ENCODE measurements at places on chromosomes 16 and 17.
A peak's percentile ranks its signal among the peaks of the same experiment; 100 is the strongest.

DNA sequence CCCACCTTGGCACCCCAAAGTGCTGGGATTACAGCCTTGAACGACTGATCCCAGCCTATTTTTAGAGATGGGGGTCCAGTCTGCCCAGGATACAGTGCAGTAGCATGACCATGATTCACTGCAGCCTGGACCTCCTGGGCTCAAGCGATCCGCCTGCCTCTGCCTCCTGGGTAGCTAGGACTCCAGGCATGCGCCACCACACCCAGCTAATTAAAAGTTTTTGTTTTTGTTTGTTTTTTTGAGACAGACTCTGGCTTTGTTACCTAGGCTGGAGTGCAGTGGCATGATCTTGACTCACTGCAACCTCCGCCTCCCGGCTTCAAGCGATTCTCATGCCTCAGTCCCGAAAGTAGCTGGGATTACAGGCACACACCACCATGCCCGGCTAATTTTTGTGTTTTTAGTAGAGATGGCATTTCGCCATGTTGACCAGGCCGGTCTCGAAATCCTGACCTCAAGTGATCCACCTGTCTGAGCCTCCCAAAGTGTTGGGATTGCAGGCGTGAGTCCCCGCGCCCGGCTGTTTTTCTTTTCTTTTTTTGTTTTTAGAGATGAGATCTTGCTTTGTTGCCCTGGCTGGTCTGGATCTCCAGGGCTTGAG, 2.3 kb upstream of the PAFAH1B1 start:
- DNase-seq = no peak

GRCh38 chr17:2691069-2691871, 20.3 kb downstream of the CLUH start:
- no peak for DNase-seq

GRCh38 chr17:2068519-2069051, 13.7 kb downstream of the HIC1 start:
- no peak for DNase-seq

DNA sequence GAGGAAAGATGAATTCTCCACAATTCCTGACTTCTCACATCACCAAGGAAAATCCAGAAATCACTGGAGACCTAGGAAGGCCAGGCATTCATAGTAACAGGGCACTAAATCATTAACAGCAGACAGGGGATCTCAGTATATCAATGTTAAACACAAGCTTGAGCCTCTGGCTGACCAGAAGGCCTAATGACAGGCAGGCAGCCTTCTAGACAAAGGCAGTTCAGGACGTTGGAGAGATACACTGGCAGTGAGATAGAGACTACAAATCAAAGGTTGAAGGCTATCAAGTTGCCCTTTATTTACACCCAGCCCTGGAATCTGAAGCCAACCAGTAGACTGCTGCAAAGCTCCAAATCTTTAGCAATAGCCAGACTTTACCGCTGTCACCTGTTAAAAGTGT, 422.8 kb upstream of the CCL2 start:
- DNase-seq = no peak

DNA sequence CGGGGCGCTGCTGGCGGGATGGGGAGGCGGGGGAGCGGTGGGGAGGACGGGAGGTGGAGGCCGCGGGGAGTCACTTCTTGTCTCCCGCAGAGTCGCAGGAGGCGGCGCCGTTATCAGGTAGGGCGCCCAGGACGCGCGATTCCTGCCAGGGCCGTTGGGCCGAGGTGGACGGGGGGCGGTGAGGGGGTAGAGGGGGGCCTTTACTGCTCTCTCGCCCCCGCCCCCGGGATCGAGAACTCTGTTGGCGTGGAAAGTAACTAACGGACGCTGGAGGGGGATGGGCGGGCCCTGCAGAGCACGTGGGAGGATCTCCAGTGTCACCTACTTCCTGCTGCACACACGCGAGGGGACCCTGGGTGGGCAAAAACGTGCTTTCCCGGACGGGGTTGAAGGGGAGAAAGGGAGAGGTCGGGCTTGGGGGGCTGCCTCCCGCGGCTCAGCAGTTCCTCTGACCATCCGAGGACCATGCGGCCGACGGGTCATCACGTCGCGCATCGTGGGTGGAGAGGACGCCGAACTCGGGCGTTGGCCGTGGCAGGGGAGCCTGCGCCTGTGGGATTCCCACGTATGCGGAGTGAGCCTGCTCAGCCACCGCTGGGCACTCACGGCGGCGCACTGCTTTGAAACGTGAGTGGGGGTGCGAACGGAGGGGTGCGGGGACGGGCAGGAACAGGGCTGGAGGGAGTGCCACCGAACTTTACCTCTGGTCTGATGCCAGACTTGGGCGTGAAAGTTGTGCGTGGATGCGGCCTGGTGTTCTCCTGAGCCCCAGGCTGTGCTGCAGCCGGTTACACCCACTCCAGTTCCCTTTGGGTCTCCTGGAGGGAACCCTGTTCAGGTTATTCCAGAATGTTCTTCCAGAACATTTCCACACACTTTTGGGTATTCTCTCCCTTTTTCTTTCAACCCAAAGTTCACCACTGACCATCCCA, 569 bp downstream of the PRSS21 start:
- no peak for DNase-seq

DNA sequence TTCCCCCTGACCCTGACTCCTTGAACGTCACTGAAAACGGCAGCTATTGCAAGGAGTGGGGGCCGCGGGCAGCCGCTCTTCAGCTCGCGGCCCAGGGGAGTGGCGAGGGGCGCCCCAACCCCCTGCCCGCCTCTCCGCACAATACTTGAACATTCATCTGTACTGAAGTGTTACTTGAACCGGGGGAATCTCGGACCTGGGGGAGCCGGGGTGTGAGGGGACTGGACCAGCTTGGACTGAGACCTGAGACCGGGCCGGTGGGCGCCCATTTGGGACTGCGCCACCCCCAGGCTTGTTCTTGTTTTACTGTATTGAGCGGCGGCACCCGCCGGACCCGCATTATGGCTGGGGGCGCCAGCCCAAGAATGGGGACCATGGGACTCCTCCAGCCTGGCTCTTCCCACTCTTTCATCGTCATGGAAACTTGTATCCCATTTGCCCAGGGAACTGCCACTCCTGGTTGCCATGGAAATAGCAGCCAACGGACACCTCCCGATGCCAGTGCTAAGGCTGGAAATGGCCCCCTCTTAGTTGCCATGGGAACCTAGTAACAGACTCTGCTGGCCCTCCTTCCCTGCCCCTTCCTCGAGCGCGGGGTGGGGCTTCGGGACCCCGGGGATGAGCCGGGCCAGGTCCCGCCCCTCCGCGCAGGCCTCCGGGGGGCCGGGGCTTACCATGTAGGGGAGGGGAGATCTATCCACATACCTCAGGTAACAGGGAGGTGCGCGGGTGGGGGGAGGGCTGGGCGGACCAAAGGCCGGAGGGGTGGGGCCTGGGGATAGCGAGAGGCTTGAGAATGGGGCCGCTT, 805 bp upstream of the ORAI3 start:
- DNase-seq = peak; percentile 50

- no peak for DNase-seq
Observed at GRCh38 chr17:20035501-20035900, 26.3 kb downstream of the SPECC1 start.

GRCh38 chr16:88430524-88431446, 22.3 kb upstream of the ZFPM1 start:
- DNase-seq = no peak

- no peak for DNase-seq
Observed at GRCh38 chr17:57135789-57136291, 50.8 kb downstream of the AKAP1 start.

GRCh38 chr16:24270721-24271442, 14.7 kb downstream of the CACNG3 start:
- DNase-seq = no peak

GRCh38 chr17:77572851-77573250, 385.7 kb upstream of the TNRC6C start:
- DNase-seq = no peak

DNA sequence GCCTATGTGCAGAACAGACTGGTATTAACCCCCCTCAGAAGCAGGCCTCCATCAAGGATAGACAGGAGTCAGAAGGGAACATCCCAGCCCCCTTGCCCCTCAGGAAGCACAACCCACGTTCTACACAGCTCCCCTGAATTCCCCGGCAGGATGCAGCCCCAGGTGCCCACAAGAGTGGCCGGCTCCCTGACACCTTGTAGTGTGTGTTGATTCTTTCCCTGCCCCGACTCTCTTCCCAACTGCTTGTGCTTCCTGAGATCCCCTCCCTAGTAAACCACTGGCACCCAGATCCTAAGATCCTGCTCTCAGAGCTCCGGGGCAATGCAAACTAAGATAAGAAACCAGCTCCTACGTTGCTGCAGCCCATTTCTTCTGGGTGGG, 34.8 kb upstream of the LITAF start:
- no peak for DNase-seq

DNA sequence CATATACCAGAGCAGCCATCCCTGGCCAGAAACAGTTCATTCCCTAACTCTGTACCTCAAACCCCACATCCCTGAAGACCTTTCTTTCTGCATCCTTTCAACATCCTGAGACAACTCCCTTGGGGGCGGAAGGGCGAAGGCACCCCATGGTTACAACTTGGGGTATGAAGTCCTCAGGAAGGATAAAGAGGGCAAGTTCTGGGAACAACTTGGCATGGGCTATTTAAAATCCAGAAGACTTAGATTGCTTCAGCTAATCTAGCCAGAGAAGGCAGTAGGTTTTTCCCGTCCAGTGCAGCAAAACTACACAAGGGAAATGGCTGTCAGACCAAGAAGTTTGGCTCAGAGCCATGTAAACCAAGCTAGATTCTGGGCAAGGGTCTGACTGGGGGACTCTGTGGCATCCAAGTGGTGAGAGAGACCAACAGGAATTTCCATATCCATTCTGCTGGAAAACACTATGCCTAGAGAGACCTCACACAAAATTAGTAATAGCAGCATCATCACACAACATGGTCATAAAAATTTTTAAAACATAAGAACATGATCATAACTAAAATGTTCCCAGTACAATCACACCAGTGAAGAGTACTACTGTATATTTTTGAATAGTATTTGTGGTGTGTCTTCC, 113.2 kb downstream of the CDYL2 start:
- no peak for DNase-seq

GRCh38 chr17:58995247-58995940, 111.3 kb downstream of the TRIM37 start:
- DNase-seq = no peak

DNA sequence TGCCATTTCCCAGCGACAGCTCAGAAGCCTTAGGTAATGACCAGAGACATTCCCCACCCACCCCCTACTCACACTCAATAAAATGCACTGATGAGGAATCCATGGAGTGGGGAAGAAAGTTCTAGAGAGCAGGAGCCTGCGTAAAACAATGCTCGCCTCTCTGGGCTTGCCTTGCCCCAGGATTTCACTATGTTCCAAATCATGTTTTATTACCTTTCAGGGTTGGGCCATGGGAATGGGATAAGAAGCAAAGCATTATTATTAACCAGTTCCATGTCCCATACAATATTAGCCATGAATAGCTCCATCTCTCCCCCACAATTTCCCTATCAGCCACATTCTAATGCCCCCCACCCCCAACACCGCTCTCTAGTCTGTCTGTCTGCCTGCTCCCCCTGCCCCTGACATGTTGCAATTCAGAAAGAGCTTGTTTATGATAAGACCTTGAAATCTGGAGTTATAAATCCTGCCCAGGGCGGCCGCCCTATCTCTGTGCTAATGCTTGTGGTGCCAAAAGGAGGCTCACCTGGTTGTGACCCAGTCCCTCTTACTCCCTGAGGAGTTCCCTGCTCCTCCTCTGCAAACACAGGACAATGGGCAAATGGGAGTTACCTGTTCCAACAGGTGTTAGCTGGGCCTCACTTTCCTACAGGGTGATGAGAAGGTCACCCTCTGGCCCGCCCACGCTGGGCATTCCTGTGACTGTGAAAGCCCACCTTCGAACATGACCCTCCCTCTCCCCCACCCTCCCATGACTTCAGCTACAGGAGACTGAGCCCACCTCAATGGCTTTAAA, 28.0 kb upstream of the DDX52 start:
- DNase-seq = no peak

- no peak for DNase-seq
Observed at GRCh38 chr17:6510321-6510977, 45.9 kb downstream of the PITPNM3 start.
